Urinary bladder (tissue), 4 donors: ENCODE measurements at places on chromosomes 7 and 10. TPM values are rescaled to one million over a fixed set of nuclear protein-coding genes. Genes with fewer than 3 reads are reported as not detected.
A peak's percentile ranks its signal among the peaks of the same experiment; 100 is the strongest.

DNA sequence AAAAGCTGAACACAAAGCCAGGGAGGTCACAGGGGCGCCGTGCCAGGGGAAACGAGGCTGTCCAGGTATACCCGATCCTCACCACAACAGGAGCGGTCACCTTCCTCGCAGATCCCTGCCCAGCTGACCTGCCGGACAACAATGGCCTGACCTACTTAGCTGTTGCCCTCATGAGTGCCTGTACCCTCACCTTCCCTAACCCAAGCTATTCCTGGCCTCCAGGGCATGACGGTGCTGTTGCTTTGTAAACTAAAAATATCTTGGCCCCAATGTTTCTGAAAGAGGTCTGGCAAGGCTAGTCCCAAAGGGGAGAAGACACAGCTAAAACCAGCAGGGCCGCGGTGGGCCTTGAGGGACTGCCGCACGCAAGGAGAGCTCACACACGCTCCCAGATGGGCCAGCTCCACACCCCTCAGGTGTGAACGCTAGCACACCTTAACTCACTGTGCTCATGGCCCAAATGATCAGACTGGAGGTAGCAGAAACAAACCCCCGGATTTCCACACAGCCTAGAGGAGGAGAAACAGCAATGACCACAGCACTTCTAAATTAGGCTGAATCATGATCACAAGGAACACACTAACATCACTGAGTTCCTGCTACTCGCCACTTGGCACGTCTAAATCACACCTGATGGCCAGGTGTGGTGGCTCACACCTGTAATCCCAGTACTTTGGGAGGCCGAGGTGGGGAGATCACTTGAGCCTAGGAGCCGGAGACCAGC lies 66.3 kb upstream of the CYTH3 start:
- no peak for DNase-seq

Gene AFAP1L2
- total RNA-seq = 32.6 TPM

Gene CALML3
- not detected for total RNA-seq

Gene ARHGAP22
- 6.0 TPM for total RNA-seq

- DNase-seq = no peak
These were observed 83.0 kb upstream of the FAM180A start for GRCh38 chr7:135831455-135832195.

Gene DNAJC30
- 2.6 TPM for total RNA-seq

DNA sequence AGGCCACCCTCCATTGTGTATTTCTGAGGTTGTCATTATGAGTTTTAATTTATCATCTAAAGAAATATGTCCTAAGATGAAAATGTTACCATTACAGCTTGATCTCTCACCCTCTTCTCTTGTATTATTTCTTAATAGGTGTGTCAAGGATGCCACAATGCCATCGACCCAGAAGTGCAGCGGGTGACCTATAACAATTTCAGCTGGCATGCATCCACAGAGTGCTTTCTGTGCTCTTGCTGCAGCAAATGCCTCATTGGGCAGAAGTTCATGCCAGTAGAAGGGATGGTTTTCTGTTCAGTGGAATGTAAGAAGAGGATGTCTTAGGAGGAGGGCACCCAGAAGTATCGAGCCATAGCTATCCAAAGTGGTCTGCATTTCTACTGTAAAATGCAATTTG lies 46.8 kb downstream of the TES start:
- no peak for DNase-seq

- DNase-seq = no peak
These were observed 191.8 kb upstream of the AOAH start for GRCh38 chr7:36916116-36916515.

Gene CPA4
- total RNA-seq = 3.8 TPM

Gene ITIH5
- 97.6 TPM for total RNA-seq

- DNase-seq = no peak
These were observed 47.5 kb upstream of the PODXL start for GRCh38 chr7:131603932-131604331.

DNA sequence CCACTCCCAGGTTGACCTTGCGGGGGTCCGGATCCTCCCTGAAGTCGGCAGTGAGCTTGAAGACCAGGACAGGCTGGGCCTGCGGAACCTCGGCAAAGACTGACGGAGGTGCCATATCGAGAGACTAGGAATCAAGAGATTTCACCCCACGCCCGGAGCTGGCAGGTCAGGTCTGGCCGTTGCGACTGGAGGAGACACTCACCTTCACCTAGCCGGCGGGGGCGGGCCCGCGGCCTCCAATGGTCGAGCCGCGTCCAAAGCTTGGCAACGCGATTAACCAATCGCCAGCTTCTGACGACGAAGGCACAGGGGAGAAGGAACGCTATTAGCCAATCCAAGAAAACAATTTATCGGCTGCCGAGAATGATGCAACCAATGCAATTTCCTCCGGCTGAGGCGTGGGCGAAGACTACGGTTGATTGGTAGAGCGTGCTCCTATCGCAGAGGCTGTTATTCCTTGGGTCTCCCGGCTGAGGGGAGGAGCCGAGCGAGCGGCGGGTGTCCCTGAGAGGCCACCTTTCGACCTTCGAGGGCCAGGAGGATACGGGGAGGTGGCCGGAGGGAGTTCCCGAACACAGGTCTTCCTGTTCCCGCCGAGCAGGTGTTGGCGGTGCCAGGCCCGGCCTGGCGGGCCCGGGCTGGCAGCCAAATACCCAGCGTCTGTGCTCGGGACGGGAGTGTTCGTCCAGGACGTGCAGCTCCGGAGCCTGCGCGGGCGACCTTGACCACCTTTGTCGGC lies at the start of gene GOT1:
GOT1 (minus strand) TSS at position 174 of the 739 bp plus-strand sequence; CDS start at position 115, 59 bp downstream.
- DNase-seq = peak; percentile 99

Gene SPDYE11
- total RNA-seq = not detected

Gene LBX1
- total RNA-seq = not detected

Gene RELN
- total RNA-seq = 26.3 TPM

Gene ZNF804B
- 1.2 TPM for total RNA-seq

DNA sequence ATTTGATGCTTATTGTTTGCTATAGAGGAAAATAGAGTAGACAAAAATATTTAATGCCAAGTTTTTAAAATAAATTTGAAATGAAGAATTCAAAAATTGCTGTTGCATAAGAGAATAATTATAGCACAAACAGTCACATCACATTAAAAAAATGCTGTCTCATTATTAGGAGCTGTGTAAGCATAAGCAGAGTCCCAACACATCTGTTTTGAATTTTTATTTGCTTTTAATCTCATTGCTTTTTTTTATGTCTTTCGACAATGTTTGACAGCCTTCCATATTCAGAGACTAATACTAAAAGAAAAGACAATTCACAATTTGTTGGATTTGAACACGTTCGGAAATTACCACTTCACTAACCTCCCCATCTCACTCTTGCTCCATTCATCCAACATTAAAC lies 143.5 kb downstream of the TFPI2 start:
- no peak for DNase-seq

- no peak for DNase-seq
These were observed 9.1 kb downstream of the TSPAN14 start for GRCh38 chr10:80462981-80463741.

DNA sequence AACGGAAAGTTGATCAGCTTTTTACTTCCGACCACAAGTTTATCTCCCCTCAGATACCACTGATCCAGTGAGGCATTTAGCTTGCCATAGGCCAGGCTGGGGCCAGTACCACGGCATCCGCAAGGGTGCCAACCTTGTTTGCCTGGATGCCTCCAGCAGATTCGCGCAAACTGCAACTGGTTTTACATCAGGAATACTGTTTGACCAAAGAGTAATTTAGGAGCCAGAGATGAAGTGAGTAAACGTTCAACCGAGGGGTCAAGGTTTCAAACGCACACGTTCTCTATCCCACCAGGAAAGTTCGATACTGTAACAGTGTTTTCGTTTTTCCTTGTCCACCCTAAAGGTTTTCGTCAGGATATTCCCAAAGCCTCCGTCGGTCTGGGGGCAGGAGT lies 266 bp upstream of the MDFIC start:
- DNase-seq = no peak

DNA sequence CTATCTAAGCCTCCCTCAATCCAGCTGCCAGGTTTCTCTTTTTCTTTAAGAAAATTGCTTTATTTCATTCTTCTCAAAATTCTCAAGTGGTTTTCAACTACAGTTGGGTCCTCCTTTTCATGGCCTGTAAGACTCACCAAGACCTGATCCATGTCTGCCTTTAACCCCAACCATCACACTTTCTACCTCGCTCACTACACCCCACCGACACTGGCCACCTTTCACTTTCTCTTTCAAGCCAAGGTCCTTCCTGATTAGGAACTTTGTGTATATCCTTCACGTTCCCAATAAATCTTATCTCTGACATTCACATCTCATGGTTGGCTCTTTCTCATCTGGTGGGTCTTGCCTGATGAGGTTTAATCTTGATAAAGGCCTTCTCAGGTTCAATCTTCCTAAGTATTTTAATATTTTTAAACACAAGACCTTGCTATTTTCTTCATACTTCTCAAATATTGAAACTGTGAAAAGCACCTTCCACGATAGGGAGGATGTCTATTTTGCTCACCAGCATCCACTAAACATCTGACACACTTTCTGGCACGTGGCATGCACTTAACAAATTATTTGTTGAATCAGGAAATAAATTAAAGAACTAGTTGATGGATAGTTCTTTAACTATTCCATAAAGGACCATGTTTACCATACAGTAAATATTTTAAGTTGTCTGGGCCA lies 624.8 kb downstream of the GRID1 start:
- DNase-seq = no peak

Gene SRGN
- total RNA-seq = 67.7 TPM

GRCh38 chr7:107972075-107972482 lies 30.9 kb downstream of the LAMB1 start:
- peak; percentile 90 for DNase-seq

DNA sequence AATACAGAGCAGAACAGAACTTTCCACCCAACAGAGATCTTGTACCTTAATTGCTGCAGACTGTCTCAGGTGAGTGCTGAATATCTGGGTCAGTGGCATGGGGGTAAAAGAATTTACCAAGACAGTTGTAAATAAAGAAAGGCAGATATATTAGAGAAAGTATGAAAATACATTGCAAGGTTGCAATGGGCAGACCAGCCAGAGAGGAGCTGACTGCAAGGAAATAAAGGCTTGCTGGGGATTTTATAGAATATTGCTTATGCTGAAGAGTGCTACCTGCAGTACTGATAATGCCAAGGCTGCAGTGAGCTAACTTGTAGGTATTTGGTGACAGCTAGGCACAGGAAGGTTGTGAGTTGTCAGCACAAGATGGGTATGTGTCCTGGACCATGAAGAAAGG lies 171.0 kb upstream of the TRIM24 start:
- DNase-seq = no peak

Gene CAV2
- 139 TPM for total RNA-seq

Gene GNGT1
- total RNA-seq = 0.95 TPM

DNA sequence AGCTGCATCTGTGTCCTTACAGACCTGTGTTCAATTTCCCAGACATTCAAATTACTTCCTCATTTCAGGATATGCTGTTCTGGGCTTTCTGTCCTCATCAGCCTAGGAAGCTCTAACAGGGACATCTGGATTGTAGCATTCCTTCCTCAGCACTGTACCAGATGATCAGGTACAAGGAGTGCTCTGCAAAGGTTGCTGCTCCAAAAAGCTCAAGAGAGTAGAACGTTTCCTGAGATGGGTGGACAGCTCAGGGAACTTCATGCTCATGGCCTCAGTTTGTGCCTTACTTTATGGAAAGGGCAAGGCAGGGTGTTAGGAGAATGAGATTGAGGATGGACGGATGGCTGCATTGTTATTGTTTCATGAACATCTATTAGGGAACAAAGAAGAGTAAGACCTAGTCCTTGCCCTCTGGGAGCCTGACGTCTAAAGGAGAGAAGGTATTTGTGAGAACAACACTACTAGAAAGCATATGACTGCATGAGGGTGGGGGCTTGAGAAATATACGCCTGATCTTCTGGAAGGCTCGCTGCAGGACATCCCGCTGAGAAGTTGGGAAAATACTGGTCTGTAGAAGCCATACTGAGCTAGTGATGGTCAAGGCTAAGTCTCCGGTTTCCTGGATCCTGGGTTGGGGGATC lies 10.5 kb upstream of the ZNF212 start:
- DNase-seq = no peak

DNA sequence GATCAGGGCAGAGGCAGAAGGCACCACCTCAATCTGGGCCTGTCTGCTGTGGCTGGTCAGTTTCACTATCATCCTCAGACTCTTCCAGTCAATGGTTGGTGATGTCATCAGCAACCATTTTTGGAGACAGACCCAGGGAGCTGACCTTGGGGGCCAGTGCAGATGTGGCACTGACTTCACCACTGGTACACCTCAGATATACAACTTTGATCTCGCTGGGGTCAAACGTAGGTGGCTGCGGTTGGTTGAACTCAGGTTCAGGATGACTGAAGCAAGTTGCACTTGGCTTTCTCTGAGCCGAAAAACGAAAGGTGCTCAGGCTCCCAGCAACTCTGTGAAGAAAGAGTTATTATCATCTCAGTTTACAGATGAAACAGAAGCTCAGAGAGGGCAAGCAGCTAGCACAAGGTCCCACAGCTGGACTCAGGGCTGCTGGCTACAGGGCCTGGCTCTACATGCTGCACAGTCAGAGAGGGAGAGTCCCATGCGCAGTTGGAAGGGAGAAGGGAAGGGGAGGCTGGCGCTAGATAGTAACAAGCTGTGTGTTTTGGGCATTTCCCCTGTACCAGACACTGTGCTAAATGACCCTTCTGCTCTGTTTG lies 27.2 kb downstream of the ANKRD16 start:
- DNase-seq = no peak

GRCh38 chr10:62583876-62584615 lies 209.9 kb downstream of the ZNF365 start:
- no peak for DNase-seq

- DNase-seq = no peak
These were observed 59.9 kb downstream of the KCNMA1 start for GRCh38 chr10:77577666-77578229.

Gene TFPI2
- 19.3 TPM for total RNA-seq

DNA sequence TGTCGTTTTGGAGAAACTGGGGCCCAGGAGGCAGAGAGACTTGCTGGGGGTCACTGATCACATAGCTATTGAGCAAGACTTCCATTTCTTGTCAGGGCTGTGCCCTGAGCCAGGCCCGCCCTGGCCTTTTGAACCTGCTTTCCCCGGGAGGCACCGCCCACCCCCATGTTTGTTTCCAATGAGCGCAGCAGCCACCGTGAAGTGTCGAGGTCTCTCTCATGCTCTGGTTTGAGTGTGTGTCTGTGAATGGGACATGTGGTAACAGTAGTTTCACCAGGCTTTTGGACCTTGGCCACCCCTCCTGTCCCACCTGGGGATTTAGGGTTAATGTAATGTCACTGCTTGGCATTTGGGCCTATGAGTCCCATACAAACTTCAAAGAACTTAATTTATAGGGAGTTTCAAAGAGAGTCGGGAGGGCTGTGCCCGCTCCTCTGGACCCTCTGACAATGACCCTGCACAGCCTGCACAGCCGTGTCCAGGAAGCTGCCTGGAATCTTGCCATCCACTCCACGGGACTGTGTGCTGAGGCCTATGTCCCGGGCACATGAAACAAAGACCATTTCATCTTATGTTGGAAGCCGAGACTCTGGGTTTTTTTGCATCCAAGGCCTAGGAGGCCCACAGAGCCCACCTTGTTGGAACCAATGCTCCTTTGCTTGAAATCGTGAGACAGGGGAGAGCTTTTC lies 6.3 kb downstream of the PRF1 start:
- DNase-seq = no peak

DNA sequence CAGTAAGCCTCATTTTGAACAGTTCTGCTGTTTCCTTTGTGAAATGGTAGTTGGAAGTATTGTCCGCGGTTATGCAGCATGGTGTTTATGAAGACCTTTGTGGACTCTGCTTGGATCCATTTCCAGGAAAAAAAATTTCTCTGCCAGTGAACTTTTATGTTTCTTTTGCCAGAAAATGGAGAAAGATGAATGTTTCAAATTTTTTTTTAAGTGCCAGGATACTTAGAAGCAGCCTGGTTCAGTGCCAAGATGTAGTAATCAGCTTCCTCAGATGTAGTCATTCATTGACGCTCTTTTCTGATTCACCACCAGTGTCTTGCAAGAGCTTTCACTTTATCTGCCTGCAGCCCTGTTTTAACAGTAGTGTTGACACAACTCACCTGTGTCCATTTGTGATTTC lies 258.2 kb downstream of the SDK1 start:
- DNase-seq = no peak
